ENCODE measurements at places on chromosomes 7 and 10.

- DNase-seq = no peak
These were observed 939.7 kb downstream of the KCNMA1 start for GRCh38 chr10:76697923-76698322.

GRCh38 chr10:13891128-13892000, 304.6 kb downstream of the PRPF18 start:
- DNase-seq = peak; percentile 35

DNA sequence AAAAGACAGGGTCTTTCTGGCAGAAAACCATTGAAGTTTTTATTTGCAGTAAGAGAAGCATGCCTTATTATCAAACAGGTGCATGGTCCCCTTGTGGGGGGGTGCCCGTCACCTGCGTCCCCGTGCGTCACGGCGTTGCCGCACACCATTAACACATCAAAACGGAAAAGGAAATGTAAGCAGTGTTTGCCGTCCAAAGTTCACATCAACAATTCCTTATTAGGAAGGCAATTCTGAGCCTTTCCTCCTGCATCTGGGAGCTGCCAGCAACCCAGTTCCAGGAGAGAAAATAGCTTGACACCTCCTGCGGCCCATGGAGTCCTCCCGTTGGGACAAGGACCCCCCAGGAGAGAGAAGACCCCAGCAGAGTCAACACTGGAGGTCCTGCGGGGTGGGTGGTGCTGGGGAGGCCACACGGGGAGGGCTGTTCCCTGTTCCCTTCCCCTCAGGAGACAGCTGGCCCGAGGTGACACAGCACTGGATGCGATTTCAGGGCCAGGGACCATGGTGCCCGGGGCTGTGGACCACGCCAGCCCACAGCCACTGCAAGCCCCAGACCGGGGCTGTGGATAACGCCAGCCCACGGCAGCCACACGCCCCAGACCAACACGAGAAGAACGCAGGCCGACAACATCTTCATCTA, 39.5 kb downstream of the DIP2C start:
- DNase-seq = no peak

DNA sequence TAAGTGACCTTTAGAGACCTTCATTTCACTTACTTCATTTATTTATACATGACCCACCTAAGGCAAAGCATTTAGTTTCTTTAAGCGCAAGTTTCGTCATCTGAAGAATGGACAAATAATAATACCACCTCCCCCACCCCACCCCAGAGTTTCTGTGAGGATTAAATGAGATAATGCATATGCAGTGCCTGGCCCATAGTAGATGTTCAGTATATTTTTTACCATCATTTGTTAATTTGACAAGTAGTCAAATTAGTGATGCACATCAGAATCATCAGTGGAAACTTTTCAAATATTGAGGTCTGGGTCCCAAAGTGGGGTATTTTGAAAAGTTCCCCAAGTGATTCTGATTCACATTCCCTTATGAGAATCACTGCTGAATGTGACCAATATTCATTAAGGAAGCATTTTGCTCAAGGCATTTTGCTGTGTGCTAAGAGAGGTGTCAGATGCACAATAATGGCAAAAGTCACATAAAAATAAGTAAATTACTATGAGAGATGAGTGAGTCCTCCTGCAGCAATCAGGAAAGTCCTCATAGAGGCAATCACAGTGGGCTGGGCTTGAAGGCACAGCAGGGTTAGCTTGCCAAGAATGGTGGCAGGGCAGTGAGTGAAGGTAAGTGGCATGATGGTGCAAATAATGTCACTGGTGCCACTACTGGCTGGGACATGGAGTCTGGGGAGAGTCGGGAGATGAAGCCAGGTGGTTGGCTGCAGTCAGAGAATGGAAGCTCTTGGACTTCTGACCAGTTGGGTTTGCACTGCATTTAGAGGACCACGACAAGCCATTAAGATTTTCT, 244.1 kb downstream of the PTEN start:
- DNase-seq = no peak

- no peak for DNase-seq
These were observed 312.7 kb upstream of the SP8 start for GRCh38 chr7:21099432-21099831.

DNA sequence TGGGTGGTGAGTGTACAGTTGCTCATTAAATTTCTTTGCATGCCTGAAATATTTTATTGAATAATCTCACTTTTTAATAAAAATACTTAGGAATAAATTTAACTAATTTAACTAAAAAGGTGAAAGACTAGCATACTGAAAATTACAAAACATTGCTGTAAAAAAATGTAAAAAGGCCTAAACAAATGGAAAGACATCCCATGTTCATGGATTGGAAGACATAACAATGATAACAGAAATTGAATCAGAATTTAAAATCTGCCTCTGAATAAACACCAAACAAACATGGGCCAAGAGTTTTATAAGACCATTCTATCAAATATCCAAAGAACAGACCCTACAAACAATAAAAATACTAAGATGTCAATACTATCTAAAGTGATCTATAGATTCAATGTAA, 66.9 kb downstream of the LRRC17 start:
- DNase-seq = no peak

DNA sequence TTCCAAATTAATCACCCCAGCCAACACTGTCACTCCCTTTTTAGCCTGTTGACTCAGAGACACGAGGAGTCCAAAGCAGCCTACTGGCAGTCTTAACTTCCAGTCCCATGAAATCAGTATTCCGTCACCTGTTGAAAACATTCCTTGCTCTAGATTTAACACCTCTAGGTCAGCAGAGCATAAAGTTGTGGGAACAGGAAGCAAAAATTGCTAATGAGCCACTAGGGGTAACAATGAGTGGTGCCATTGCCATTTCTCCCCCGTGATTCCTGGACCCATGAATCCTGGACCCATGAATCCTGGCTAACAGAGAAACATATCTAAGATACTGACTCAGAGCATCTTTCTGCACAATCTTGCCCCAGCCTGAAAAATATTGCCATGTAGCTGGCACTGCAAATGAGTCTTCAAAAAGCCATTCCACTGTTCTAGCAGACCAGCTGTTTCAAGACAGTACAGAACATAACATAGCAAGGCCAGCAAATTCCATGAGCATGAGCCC, 252.7 kb upstream of the PTER start:
- DNase-seq = no peak

DNA sequence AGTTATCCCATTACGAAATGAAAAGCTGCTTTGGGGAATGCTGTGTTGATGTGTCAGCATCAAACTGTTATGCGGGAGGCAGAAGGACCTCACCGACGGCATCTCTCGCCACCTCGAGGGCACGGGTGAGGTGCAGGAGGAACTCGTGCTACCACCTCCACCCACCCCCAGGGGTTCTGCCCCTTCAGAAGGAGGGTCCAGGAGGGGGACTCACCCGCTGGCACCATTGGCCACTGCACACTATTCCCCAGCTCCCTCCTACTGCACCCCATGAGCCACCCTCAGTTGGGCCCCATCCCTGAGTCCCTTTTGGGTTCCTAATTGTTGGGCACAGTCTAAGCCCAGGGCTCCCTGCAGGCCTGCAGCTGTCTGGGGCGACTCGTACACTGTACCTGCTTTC, 236.6 kb downstream of the PTPRN2 start:
- DNase-seq = no peak

- DNase-seq = peak; percentile 49
These were observed 53.8 kb upstream of the SAMD8 start for GRCh38 chr10:75057680-75058079.

GRCh38 chr7:44057849-44058758, 7.3 kb downstream of the PGAM2 start:
- DNase-seq = no peak

DNA sequence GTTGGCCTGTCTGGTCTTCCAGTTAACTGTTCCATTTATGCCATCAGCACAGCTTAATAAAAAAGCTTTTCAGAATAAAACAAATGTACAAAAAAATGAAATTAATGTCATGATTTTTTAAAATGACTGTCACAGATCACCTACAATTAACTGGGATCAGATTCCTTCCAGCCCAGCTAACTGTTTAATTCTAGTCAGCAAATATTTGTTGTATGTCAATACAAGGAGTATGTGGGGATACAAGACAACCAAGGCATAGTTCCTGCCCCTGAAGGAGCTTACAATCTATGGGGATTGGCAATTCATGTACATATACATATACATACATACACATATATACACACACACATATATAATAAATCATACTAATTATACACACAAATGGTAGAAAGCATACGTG, 16.5 kb downstream of the SGCE start:
- DNase-seq = no peak

DNA sequence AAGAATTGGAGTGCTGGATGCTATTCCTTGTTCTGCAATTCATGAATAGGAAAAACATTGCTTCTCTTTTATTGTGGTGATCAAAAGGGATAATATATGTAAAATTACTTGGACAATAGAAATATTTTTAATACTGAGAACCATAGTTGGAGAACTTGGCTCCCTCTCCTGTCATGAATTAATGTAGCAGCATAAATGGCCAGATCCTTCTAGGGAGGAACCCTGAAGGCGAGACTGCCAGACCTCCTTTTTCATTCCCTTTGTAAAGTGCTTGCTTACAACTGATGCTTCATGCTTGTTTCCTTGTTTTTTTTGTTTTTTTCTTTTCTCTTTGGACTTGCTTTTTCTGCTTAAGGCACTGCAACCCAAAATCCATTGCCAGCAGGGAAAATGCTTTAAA, 233.6 kb downstream of the SH2D4B start:
- DNase-seq = no peak

DNA sequence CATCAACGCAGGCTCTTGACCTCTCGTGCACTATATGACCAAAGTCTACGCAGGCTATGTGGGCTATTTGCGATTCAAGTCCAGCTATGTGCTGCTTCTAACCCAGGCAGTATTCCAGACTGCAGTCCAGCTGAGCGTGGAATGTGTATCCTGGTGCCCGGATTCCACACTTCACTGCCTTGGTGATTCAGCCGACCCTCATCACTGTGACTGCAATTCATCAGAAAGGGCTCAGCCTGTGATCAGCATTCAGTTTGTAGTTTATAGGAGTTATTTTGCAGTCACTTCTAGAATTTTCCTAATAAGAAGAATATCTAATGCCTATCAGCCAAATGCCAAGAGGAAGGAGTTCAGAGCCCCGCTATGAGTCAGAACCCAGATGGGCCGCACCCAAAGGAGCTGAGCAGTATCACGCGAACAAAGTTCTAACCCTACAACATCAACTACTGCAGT, 119.8 kb upstream of the LANCL2 start:
- peak; percentile 85 for DNase-seq

DNA sequence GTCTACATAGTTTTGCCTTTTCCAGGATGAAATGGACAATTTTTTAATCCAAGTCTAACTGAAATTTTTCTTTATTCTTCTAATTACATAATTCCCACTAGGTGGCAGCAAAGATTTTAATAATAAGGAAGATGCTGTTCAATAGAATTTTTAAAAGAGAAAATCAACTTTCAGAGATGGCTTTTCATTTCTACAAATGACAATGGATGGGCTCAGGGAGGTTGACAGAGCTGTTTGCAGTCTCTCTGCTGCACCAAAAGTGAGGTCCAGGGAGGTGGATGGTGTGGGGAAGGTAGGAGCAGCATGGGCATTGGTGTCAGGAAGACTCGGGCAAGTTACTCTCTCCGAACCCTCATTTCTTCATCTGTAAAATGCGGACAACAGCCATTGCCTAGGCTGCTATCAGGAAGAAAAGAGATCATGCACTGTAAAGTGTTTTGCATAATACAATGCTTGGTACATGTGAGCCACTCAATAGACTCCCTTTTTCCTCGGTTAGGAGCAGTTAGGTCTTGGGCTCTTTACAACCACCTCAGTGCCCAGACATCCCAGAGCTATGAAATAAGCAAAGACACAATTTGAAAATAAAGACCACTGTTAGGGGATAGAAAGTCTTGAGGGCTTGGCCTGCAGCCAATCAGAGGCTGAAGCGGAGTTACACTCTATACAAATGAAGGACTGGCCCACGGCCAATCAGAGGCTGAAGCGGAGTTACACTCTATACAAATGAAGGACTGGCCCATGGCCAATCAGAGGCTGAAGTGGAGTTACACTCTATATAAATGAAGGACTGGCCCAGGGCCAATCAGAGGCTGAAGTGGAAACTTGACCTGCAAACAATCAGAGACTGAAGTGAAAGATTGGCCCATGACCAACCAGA, 107.1 kb downstream of the ABLIM1 start:
- DNase-seq = peak; percentile 38

- DNase-seq = no peak
These were observed 567 bp downstream of the KCNH2 start for GRCh38 chr7:150977382-150978125.

GRCh38 chr7:155980841-155981240, 168.6 kb upstream of the SHH start:
- no peak for DNase-seq

DNA sequence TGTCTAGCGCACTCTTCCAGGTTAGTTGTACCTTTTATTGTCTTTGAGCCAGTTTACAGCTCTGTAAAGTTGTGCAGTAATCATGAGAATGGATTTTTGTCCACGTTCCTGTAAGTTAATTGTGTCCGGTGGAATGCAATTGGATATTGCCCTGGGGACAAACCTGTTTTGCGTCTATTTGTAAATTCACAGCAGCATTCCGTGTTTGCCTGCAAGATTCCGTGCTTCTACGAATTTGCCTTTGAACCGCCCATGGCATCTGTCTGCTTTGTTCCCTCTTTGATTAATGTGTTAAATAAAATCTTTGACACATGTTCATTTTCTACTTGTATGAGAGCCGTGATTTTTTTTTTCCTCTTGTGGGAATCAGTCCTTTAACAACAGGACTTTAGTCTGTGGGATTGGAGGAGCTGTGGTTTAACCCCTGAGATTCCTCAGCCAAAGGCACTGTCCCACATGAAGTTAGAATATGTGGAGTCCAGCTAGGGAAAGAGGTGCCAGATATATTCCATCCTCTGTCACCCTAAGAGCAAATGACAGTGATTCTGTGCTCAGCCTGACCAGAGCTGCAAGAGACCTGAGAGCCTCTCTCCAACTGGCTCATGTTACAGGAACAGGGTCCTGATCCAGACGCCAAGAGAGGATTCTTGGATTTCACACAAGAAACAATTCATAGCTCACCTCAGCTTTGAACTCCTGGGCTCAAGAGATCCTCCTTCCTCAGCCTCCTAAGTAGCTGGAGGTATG, 126.3 kb downstream of the COL26A1 start:
- no peak for DNase-seq

DNA sequence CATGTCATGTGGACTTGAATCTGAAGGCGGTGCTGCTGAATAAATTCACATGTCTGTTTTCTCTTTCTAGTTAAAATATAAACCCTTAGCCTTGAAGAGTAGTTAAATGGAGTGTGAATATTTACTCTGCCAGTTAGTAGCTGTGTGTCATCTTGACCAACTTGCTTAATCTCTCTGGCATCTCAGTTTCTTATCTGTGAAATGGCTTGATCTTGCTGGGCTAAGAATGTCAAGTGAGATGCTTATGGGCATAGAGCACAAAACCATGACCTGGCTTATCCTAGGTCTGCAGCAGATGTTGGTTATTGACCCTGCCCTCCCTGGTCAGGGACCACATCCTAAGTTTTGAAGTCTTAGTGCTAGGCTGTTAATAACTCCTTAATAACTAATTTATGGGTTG, 16.6 kb downstream of the ARID5B start:
- no peak for DNase-seq

DNA sequence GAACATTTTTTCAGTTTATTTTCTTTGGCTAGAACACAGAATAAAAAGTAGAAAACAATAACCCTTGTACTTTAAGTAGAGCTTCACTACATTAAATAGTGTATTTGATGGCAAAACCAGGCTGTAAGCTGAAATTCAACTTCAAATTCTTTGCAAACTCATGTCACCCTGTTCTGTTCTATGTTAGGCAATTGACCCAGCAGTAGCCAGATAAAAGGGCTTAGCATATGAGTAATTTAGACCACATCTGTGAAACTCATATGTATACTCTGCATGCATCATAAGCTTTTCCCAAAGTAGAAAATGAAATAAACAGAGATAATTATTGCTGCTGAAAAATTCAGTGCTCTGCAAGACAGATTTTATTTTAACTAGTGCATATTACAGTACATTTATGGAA, 150.2 kb downstream of the GNAI1 start:
- peak; percentile 71 for DNase-seq

Data from AG08395 (cell line).